GM12865 (cell line): ENCODE measurements at places on chromosomes 11 and 22.

GRCh38 chr11:66676931-66677598 lies 622 bp downstream of the RBM4B start:
- DNase-seq = peak; percentile 15

DNA sequence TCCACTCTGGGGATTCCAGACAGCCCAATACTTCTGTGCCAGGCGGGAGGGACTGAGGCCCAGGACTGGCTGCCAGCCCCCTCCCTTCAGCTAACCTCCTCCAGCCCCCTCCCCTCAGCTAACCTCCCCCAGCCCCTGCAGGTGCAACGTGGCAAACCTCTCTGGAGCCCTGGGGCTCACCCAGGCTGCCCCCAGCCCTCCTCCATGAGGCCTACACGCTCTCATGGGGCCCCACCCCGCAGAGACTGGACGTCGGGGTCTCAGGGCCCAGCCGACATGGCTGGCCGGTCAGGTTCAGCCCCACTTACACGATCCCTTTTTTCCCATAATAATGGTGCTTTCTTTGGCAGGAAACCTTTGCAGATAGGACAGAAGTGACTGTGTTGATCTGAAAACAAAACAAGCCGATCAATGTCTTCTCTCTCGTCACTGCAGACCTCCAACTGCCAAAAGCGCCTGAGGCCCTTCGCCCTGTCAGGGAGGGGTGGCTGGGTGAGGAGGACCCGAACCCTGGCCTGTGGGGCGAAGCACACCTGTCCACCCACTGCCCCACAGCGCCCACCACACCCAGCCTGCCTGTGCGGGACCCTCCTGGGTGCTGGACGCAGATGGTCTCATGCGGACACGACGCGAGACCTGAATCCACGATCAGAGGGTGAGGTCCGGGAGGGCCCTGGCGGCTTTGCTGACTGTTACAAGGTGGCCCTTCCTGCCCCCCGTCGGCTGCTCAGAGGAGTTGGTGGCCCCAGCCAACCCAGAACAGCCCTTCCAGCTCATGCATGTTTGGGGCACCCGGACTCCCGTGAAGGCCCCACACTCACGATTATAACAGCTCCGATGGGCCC lies 33.6 kb downstream of the TRMU start:
- no peak for DNase-seq

GRCh38 chr11:83990160-83990733 lies 704.1 kb upstream of the CCDC90B start:
- no peak for DNase-seq

DNA sequence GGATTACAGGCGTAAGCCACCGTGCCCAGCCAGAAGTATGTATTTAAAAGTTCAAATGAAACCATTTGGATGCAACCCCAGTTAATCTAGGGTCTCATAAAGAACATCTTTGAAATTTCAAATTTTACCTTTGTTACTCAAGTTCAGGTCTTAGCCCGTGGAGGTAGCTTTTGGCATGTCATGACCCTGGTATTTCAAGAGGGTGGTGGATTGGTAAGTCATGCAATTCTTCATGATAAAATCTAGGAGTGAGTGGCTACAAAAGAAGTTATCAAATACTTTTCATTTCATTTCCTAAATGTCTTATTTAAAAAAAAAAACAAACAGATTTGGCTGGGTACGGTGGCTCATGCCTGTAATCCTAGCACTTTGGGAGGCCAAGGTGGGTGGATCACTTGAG lies 80.6 kb downstream of the ABTB2 start:
- no peak for DNase-seq

DNA sequence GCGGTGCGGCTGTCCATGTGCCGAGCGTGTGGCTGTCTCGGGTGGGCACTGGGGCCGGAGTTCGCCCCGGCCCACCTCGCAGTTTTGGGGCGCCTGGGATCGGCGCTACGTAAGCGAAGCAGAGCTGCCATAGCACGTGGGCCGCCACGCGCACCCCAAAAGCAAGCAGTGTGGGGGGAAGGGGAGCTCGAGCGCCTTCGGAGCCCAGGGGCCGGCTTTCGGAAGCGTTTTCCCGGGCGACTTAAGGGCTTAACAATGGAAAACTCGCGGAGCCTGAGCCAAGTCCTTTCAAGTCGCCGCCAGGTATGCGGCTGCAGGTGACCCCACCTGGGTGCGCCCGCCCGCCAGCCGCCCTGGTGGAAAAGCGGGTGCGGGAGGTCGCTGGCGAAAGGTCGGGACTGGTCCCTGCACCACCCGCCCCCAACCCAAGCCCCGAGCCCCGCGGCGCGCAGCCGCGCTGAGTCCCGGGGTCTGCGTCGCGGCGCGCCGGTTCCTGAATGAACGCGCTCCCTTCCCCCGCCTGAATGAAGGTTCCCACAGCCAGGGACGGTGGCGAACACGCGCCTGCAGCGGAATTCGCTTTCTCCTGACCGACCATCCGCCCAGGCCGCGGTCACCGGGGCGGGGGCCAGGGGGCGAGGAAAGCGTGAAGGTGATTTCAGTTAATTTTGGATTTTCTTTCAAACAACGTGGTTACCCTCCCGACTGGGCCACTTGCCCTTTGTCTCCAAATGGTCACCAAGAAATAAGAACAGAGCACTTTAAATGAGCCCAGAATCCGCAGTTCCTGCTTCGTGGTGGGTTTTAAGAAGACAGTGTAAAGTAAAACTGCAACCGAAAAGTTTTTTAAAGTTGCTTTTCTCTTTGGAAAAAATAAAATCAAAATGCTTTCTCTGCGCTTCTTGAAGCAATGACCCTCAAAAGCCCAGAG lies 2.8 kb upstream of the CCND1 start:
- no peak for DNase-seq

GRCh38 chr11:78251083-78251775 lies 62.5 kb downstream of the USP35 start:
- no peak for DNase-seq

- DNase-seq = no peak
Observed at GRCh38 chr22:46646531-46647215, 26.5 kb downstream of the GRAMD4 start.

GRCh38 chr11:57663975-57664374 lies 3.9 kb upstream of the ZDHHC5 start:
- no peak for DNase-seq

- DNase-seq = no peak
Observed at GRCh38 chr11:105344938-105345337, 205.4 kb upstream of the CARD18 start.

DNA sequence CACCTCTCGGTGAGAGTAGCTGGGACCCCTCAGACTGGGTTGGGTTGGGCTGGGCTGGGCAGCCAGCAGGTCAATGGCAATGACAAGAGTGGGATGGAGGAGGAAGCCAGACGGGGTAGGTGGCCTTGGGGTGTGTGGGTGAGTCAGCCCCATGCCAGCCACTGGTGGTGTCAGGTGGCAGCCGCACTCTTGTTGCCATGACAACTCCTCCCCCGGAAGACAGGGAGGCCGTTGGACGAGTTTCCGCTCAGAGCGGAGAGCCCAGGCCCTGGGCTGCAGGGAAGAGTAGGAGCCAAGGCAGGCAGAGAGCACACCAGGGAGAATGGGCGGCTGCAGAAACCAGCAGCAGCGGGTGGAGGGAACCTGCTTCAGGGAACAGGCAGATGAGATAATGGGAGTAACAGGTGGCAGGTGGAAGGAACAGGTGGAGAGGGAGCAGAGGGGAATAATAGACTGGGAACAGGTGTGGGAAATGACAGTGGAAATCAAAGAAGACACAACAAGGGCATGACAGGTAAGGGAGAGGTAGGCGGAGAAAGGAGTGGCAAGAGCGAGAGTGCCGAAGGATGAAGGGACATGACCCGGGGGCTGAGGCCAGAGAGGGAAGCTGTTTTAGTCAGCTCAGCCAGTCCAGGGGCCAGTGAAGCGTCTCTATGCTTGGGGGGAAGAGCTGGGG lies 8.7 kb downstream of the SPTBN2 start:
- DNase-seq = peak; percentile 17

GRCh38 chr22:19800761-19801244 lies 40.2 kb downstream of the TBX1 start:
- no peak for DNase-seq

DNA sequence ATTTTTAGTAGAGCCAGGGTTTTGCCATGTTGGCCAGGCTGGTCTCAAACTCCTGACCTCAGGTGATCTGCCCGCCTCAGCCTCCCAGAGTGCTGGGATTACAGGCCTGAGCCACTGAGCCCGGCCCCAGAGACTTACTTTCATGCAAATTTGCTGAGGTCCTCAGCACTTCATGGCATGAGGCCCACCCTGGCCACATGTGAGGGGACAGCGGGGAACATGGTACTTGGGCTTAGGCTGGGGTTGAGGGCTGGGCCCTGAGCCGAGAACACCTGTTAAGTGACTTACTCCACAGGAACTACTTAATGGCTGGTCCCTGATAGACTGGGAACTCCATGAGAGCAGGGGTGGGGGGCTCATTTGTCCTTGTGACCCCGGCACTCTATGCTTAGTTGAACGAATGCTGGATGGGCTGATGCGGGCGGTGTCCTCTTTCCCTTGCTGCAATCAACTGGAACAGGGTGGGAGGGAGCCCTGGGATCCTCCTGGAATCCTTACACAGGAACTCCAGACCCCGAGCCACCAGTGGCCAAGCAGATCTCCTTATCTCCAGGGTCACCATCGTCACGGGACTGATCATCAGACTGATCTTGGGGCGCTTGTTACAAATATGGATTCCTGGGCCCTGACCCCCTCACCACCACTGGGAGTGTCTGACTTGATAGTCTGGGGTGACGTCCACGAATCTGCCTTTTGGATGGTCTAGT lies 1.0 kb downstream of the VSIG10L2 start:
- DNase-seq = no peak

DNA sequence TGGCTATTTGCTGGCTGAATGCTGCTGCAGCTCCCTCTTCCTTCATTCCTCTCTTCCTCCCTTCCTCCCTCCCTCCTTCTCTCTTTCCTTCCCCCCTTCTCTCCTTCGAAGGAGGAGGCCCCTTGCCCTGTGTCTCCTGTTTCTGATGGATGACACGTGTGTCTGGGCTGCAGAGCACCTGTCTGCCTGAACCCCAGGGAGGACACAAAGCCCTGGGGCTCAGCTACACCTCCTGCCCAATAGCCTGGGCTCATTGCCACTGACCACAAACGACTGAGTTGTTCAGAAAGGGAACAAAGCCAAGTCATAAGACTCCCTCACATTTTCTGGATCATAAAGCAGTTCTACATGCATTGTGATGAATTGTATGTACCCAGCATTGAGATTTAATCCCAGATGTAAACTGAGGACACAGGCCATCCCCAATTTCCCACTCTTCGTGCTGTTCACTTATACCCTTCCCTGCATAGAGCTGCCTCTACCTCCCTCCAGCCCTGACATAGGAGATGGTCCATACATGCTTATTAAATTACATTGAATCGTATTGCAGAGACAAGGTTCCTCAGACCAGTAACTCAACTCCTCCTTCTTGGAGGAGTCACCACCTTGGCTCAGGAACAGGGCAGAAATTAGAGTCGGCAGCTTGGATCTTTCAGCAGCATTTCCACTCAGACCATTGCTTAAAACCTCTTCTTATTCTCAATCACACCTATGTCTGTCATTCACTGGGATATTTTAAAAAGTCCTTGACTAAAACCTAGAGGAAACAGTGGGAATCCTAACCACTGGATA lies 1.2 kb downstream of the CSRP3 start:
- DNase-seq = no peak

DNA sequence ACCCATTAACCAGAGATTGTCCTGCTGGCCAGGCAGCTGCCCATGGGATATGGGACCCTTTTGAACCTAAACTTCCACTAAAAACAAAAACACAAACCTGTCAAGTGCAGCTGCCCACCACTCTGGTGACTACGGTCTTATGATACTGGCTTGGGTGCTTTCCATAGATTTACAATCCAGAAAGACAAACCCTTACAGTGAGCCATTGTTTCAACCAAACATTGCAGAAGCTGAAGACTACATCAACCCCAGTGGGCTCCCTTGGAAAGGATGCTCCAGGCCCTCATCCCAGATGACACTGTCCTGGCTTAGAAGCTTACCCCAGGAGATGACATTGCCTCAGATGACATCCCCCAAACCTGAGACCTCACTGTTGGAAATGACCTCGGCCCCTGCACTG lies 56.9 kb upstream of the WNT11 start:
- DNase-seq = no peak

GRCh38 chr11:355581-356458 lies 13.5 kb upstream of the B4GALNT4 start:
- peak; percentile 88 for DNase-seq

- no peak for DNase-seq
Observed at GRCh38 chr11:113435190-113435968, 39.8 kb downstream of the DRD2 start.

- DNase-seq = no peak
Observed at GRCh38 chr22:46540874-46541273, 3.5 kb upstream of the CELSR1 start.

DNA sequence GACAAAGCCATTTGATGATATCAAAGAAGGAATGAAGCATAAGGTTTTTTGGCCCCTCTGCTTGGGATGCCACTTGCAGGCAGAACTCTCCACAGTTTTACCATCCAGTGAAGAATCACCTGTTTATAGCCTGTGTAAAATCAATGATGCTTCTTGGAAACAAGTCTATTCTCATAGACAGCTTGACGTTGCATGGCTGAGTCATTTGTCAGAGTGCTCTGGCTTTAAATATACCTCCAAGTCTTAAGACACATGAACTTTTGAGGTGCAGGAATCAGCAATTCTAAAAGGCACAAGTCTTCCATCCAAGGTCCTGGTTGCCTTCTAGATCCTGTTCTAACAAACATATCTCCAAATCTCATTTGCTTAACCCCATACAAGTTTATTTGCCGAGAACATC lies 53.6 kb upstream of the KIRREL3 start:
- no peak for DNase-seq

DNA sequence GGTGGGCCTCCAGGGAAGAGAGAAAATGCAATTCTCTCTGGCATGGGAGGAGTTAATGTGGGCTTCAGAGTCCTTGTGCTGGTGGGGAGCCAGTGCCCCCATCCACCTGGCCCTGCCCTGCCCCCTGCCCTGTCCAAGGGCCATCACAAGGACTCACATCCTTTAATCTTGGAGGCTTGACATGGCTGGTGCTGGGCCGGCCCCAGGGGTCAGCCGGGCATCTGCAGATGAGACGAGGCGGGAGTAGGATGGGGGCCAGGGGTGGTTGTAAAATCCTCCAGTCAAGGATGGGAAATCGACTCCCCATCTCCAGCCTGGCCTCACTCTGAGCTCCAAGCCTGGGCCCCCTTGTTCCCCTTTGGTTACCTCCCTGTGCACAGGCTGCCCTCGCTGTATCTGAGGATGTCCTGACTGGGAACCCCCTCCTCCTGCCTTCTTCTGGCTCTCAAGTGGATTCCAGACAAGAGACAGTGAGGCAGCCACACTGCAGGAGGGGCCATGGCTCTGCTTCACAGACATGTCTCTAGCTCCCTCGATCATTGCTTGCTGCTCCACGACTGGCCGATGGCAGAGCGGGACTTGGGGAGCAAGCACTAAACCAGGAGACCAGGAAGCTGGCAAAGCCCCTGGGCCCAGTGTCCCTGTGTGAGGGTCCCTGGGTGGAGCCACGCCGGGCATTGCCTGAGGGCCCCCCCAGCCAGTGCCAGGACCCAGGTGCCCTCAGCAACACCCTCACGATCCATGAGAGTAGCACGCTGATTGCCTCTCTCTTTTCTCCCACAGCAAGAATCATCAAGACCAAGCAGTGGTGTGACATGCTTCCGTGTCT lies 1120.5 kb downstream of the BRD1 start:
- DNase-seq = no peak
